T1000 (cell line): ENCODE measurements at places on chromosomes 13 and 19.

GRCh38 chr19:4473763-4474513, 1.8 kb downstream of the HDGFL2 start:
- no peak for DNase-seq

DNA sequence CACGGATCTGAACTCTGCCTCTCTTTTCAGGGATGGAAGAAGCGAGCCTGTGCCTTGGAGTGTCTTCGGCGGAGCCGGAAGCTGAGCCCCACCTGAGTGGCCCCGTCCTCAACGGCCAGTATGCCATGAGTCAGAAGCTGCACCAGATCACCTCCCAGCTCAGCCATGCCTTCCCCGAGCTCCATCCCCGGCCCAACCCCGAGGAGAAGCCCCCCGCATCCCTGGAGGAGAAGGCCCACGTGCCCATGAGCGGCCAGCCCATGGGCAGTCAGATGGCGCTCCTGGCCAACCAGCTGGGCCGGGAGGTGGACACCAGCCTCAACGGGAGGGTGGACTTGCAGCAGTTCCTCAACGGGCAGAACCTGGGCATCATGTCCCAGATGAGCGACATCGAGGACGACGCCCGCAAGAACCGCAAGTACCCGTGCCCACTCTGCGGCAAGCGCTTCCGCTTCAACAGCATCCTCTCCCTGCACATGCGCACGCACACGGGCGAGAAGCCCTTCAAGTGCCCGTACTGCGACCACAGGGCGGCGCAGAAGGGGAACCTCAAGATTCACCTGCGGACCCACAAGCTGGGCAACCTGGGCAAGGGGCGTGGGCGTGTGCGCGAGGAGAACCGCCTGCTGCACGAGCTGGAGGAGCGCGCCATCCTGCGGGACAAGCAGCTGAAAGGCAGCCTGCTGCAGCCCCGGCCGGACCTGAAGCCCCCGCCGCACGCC, 71.5 kb downstream of the ZNF536 start:
- no peak for DNase-seq

DNA sequence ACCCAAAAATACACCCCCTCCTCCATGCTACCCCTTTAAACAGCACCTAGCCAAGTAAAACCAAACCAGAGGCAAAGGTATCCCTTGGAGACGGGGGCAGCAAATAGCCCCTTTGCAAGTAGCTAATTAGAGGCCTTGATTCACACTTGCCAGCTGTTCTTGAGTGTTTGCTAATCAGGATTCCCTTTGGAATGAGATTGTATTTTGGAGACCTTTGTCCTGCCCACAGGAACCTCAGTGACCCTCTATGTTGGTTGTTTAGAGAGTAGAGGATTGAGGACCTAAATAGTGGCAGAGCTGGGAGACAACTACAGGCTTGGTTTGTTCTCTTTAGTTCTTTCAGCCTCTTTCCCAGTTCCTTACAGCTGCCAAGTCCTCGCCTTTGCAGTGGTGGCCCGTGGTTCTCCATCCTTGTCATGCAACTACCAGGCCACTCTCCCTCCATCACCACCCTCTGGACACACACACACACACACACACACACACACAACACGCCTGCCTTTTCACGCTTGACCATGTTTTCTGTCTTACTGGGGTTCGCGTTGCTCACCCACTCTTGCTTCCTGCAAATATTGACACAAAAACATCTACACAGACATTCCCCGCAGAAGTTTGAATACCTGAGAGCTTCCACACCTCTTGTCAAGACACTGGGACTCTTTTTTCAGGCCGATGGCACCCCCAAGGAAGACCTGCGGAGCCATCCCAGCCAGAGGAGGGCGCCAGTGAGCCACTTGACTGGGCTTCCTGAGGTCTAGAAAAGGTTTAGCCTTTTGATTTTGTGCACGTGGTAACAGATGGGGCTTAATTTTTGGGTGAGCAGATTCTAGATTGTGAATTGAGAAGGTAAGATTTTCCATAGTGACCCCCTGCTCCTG, 80.0 kb upstream of the GPR183 start:
- no peak for DNase-seq

GRCh38 chr19:17236811-17237543, 8.7 kb downstream of the NR2F6 start:
- DNase-seq: no peak

- no peak for DNase-seq
These were observed 207.2 kb upstream of the SPRY2 start for GRCh38 chr13:80547885-80548825.

DNA sequence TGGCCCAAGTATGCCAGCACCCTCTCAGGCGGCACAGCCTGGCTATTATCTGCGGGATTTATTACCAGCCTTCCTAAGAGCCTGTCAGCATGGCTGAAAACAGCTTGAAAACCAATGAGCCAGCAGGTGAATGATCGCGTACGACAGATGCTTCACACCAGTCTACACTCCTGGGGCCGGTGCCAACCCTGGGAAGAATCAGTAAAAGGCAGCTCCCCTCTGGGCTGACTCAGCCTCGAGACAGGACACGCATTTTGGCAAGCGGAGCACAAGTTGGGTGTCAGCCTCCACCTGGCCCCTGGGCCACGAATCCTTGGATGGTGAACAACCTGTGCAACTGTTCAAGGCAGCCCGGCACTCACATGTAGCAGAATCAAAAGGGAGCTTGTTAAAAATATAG, 15.6 kb downstream of the EMP3 start:
- no peak for DNase-seq

DNA sequence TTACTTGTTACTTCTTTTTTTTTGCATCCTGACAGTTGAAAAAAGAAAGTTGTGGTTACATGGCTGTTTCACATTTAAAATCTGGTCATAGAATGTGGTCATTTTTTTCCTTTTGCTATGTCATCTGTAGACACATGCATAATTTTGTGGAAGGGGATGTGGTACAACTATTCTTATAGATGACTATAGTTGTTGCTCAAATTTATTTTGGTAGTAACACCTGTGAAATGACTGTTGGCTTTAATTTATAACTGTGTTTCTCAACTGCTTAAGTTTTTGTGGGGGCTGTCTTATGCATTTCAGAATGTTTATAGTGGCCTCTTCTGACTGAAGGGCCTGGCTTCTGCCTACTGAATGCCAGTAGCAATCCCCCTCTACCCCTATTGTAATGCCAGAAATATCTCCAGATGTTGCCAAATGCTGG, 130.5 kb downstream of the PAN3 start:
- DNase-seq: no peak

DNA sequence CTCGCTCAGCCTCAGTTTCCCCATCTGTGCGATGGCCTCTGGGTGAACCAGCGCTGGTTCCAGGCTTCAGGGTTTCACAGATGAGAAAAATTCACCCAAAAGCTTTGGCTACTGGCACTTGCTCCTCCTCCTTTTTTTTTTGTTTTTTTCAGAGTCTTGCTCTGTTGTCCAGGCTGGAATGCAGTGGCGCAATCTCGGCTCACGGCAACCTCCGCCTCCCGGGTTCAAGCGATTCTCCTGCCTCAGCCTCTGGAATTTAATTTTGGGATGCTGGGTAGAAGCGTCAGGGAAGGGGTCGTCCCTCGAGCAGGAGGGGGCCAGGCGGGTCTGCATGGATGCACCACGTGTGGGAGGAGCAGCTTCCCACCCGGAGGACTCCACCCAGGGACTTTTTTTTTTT, 7.0 kb downstream of the PRSS57 start:
- DNase-seq: no peak

DNA sequence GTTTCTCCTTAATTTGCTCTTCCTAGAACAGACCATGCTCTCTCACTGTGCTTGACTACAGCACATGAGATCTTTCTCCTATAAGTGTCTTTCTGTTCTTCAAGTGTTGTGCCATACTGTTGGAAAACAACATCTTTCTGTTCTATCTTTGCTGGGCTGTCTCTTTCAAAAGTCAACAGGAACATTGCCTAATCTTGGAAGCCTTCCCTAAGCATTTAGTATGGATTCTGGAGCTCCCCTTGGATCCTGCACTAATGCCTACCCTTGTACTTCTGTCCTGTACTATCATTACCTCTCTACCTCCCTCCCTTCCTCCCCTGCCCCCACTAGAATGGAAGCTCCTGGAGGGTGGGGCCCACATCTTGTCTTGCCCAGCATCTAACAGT, 26.8 kb downstream of the STARD13 start:
- no peak for DNase-seq

DNA sequence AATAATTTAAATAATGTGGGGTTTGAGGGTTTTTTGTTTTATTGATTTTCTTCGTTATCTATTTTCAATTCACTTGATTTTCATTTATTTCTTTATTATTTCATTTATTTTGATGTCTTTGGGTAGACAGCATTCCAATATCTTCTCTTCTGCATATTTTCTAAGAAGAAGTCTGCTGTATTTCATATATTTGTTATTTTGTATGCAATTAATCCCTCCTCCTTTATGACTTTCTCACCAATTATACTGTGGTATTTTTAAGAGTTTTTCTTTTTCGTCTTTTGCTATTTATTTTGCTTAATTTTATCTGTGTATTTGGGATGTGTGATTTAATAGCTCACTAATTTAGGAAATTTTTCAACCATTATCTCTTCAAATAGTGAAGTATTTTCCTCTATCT, 1444.4 kb upstream of the MIR17HG start:
- no peak for DNase-seq

DNA sequence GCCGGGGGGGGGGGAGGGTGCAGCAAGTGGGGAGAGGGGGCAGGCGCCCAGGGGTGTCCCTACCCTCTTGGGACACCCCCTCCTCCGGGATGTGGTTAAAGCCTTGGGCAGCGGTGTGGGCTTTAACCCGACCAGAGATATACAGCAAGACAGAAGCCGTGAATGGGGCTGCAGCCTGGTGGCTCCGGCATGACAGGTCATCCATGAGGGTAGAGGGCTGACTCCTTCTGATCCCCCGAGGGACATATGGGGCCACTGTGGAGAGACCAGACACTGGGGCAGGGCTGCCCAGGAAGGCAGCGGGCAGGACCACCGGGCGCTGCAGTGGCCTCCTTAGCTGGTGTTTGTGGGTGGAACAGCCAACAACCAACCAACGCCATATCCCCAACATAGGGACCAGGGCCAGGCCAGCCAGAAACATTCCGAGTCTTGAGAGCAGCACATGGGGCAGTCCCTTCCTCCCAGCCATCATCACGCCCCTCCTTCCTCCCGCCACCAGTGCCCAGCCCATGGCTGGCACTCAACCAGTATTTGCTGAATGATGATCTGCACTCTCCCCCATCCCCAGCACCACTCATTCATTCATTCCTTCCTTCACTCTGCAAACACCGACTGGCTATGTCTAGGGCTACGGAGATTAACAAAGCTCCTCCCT, 18.2 kb downstream of the ELAVL1 start:
- DNase-seq: no peak

DNA sequence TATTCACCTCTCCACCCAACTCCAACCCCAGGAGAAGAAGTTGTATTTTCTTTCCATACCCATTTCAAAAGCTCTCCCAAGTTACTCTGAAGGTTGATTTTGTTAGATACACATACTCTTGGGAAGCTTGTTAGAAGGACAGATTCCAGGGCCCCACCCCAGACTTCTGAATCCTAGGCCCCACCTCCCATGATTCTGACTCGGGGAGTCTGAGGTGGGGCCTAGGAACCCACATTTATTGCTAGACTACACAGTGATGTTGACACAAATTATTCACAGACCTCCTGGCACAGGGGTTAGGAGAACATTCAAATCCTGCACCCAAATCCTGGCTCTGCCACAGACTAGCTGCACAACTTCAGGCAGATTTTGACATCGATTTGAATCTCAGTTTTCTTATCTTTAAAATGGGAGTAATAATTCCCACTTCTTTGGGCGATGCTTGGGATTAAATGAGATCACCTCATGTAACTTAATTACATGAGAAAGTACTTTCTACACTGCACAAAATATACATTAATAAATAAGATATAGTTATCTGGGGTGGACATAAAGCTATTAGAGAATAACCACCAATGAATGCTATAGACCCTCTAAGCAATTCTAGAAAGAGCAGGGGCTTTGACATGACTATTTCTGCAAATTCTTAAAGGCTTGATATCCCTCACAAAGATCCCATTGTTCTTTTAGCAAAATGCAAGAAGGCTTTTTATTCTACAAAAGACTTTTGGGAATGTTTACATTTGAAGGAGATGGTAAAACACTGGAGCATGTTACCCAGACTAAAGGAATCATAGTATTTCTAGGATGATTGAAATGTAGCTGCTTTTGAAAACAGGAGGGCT, 18.0 kb downstream of the MBNL2 start:
- DNase-seq: no peak
